ENCODE measurements at places on chromosomes 12 and 14. TPM values are rescaled to one million over a fixed set of nuclear protein-coding genes. Genes with fewer than 3 reads are reported as not detected.
A peak's percentile ranks its signal among the peaks of the same experiment; 100 is the strongest.

Gene CCDC196
- total RNA-seq = not detected

Gene EGLN3
- 10.3 TPM for total RNA-seq

Gene CLEC2A
- total RNA-seq = not detected

Gene KRT4
- total RNA-seq = not detected

Gene OR4E2
- total RNA-seq = not detected

Gene ITGB7
- 306 TPM for total RNA-seq

Gene FAM181A
- not detected for total RNA-seq

Gene GPR132
- 43.4 TPM for total RNA-seq

DNA sequence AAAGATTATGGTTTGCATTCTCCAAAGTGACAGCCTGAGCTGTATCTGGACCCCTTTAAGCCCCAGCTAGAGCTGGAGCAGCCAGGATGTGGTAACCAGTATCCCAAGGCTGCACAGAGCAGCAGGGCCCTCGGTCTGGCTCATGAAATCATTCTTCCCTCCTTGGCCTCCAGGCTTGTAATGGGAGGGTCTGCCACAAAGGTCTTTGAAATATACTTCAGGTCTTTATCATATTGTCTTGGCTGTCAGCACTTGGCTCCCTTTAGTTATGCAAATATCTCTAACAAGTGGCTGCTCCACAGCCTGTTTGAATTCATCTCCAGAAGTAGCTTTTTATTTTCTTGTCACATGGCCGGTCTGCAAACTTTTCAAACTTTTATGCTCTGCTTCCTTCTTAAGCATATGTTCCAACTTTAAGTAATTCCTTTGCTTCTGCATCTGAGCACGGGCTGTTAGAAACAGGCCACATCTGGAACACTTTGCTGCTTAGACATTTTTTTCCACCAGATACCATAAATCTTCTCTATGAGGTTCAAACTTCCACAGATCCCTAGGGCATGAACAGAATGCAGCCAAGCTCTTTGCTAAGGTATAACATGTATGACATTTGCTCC is 663.4 kb upstream of the MIS18BP1 start:
- no peak for DNase-seq

- no peak for DNase-seq
These were observed 36.3 kb upstream of the PPM1A start for GRCh38 chr14:60212503-60213371.

DNA sequence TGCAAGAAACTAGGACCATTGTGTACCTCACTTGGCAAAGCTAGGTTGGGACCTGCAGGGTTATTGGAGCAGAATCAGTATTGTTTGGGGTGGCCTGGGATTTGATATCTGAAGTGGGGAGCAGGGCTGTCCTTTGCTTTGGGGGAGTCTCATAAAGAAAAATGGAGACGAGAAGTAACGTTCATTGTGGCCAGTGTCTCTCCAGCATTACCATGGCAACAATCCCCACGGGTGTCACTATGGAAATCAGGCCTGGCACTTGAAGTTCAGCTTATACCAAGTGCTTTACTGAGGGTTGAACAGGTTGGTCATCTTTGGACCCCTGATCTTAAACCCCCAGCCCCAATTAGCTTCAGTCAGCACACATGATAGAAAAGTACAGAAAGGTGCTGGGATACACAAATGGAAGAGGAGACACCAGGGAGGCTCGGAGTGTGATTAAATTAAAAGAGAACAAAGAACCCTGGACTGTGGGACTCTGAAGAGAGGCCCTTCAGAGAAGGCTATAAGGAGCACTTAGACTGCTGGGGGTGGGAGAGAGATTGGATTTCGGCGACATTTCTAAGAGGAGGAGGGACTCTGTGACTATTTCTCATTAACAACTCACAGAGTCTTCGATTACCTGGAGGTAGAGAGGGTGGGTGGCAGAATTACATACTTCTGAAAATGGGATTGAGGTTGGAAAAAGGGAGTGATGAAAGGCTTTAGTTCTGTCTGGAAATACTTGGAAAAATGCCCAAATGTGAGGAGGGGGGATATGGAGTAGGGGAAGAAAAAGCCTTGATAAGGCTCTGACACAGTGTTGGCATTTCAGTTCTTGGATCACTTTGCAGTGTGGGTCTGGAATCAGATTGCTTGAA is 3.7 kb downstream of the KIF5A start:
- DNase-seq = no peak

DNA sequence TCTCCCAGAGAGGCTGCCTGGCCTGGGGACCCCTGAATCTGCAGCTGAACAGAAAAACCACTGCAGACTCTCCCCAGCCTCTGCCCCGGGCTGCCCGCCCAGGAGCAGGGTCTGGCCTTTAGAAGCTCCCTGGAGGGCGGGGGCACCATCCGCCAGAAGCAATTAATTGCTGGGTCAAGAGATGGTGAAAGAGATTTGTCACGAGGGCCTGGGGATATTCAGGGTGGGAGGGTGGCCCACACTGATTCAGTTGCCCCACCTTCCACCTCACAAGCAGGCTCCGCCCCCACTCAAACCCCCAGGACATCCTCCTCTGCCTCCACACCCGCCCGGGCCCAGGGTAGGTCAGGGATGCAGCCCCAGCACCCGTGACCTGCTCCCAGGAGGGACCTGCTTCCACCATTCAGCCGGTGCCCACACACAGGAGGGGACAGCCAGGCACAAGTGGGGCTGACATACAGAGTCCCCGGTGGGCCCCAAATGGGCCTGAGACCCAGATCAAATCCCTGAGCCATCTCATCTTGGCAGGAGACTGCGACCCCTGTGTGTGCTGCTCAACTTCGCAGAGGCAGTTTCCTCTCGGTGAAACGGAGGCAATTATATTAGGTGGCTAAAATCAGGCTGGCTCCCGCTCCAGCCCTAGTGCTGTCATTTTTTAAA is 23.0 kb downstream of the NCOR2 start:
- no peak for DNase-seq

DNA sequence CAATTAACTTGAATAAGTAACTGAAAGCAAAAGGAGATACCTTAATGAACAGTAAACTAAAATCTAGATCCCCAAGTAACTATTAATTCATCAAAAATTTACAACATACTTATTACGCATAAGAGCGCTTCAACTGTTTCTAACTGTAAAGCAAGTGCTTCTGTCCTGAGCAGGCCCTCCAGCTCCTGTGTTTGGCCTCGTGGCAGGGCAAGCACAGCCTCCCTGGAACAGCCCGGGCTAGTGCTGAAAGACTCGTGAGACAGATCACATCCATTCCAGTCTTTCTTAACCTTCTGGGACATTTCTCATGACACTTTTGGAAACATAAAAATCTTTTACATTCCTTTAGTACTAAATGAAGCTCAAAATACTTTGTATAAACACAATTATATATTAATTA is 178.8 kb upstream of the ABCD2 start:
- DNase-seq = no peak

GRCh38 chr12:79058342-79058741 is 193.8 kb downstream of the SYT1 start:
- no peak for DNase-seq

GRCh38 chr12:109678719-109679118 is 34.9 kb upstream of the FAM222A start:
- DNase-seq = no peak

- DNase-seq = no peak
These were observed 78.3 kb downstream of the TSHR start for GRCh38 chr14:81033698-81034240.

- no peak for DNase-seq
These were observed 27.7 kb upstream of the CAND1 start for GRCh38 chr12:67241482-67241881.

GRCh38 chr14:32104803-32105202 is 27.7 kb downstream of the ARHGAP5 start:
- no peak for DNase-seq

- DNase-seq = no peak
These were observed 402.3 kb downstream of the EGLN3 start for GRCh38 chr14:33548606-33549005.

DNA sequence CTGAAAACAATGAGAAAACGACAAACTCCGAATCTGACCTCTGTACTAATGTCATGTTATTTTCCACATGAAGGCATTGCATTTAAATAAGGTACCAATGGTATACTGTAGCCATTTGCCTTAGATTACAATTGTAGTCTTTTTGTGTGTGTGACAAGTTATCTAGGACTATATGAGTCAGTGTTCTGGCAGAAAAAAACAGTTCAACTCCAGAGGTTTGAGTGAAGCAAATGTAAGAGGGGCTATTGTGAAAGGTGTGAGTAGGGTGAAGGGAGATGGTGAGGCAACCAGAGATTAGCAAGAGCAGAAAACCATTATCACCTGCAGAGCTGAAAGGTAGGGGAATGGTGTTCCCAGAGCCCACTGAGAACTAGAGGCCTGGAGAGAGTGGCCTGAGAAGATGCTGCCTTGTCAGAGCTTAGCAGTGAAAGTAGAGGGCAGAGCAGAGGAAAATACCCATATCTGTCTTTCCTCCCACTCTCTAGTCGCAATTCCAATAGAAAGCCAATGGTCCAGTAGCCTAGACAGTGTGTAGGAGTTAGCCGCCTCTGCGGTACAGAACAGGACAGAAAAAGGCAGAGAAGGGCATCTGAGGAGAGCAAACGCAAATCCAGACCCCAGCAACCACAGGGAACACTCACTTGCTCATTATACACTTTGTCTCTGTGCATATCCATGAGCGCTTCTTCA is 112.2 kb downstream of the DYRK2 start:
- DNase-seq = no peak

DNA sequence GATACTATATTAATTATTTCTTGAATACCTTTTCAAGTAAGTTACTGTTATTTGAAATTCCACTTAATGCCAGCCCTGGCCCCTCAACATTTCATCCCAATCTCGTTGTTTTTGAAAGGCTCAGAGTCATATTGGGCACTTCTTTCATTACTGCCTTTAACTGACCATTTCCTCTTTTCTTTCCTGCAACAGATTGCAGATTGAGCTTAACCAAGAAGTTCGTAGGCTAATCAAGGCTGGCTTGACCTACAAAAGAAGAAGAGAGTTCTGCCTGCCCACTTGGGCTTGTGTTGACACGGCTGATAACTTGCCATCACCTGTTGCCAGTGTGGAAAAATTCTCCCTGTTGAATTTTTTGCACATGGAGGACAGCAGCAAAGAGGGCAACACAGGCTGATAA is 91.0 kb downstream of the FLRT2 start:
- no peak for DNase-seq

- DNase-seq = no peak
These were observed 53.5 kb downstream of the IGF1 start for GRCh38 chr12:102426599-102427542.

DNA sequence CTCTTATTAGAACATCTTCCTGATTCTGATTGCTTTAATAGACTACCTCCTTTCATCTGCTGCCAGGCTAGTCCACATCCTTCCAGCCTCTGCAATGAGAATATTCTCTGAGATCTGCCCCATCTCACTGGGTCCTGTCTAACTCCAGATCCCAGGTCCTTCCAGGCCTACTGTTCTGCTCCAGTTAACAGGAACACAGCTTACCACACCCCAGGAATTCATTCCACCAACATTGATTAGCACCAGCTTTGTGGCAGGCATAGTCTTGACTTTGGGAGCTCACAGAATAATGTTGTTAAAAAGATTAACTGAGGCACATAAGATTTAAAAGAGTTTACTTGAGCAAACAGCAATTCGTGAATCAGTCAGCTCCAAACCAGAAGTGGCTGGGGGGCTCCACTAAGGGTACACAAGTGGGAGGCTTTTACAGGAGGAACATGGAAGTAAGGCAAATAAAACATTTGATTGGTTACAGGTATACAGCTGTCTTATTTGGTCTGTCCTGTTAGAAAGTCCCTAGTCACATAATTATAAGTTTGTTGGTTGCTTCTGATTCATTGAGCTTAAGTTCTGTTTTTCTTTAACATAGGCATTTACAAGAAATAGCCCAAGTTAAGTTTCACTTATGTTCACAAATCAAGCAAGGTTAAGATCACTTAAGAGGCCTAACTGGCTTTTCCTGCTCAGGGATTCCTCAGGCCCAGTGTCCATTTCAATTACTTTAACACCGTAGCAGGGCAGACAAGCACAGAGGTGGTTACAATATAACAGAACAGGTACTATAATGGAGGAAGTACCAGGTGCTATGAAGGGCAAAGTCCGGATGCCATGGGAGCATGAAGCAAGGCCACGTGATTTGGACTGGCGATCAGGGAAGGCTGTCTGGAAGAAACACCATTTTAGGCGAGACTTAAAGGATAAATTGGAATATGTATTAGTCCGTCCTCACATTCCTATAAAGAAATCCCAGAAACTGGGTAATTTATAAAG is 12.2 kb upstream of the MYH7 start:
- DNase-seq = no peak

- DNase-seq = no peak
These were observed 693.9 kb upstream of the MGAT4C start for GRCh38 chr12:86950043-86950442.

DNA sequence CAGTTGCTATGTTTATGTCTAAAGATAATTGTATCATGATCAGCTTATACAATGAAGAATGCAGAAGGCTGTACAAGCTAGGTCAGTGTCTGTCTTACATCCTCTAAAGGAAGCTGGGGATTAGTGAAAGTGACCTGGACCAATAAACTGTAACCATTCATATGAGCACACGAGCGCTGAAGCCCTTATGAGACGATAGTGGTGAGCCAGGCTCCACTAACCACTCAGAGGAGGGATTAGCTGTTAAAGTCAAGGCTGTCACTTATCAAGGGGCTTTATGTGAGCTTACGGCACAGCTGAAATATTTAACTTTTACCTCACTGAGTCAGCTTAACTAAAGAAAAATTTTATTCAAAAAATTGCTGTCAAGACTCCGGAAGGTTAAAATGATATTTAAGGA is 30.3 kb downstream of the NDUFA12 start:
- no peak for DNase-seq

- DNase-seq = no peak
These were observed 450.4 kb downstream of the LRFN5 start for GRCh38 chr14:42057111-42057510.

GRCh38 chr14:76767681-76768656 is 6.7 kb downstream of the VASH1 start:
- DNase-seq = peak; percentile 76

DNA sequence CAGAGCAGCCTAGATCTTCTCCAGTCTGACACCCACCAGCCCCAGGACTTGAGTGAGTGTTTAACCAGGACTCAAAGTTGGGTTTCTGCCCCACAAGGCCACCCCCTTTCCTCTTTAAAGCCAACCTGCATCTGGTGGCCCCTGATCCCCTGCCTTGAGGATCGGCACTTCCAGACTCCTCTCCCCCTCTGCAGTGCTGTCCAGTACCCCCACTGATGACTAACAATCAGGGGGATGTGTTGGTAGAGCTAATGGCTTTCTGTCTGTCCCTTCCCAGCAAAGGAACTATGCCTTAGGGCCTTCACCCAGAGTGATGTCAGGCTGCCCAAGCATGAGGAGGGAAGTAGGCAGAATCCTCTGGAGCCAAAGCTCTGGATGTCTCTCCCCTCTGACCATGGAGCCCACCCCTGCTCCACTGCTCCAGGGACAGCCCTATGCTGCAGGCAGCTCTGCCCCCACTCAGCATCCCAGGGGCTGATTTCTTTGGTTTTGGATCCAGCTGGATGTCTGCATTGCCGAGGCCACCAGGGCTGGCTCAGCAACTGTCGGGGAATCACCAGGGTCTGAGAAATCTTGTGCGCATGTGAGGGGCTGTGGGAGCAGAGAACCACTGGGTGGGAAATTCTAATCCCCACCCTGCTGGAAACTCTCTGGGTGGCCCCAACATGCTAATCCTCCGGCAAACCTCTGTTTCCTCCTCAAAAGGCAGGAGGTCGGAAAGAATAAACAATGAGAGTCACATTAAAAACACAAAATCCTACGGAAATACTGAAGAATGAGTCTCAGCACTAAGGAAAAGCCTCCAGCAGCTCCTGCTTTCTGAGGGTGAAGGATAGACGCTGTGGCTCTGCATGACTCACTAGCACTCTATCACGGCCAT is 42.9 kb downstream of the DAD1 start:
- no peak for DNase-seq

All from T-helper 17 cell (primary cell).